ENCODE measurements at places on chromosomes 6 and 20. TPM values are rescaled to one million over a fixed set of nuclear protein-coding genes. Genes with fewer than 3 reads are reported as not detected.

GSTA1 gene
- not detected for total RNA-seq

TRERF1 gene
- total RNA-seq: 6.9 TPM

AIF1 gene
- total RNA-seq: 157 TPM

DNA sequence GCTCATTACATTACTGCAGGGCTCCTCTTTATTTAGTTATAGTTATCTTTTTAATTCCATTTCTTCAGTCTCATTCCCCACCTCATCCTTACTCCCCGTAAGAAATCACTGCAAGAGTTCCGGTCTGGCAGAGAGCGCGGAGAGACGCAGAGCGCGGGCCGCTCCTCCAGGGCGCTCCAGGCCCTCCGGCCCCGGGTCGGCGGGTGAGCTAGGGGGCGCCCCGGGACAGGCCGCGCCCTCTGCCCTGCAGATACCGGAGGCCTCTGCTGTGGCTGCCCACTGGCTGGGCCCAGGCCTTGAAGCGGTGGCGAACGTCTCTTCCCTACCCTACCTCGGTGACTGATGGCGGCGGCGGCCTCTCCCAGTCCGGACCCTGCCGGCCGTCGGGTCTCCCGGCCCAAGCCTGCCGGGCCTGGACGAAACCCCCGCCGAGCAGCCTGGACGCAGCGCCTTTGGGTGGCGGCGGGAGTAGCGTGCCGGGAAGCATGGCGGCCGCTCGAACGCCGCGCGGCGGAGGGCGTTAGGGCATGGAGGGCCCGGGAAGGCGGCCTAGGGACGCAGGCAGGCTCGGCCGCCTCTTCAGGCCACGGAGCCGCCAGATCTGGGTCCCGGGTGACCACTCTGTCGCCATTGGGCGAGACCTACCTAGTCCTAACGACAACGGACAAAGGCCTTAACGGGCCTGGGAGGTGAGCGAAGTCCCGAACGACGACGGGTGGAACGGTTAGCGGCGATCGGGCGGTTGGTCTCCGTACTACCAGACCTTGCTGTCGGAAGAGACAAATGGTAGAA is 16.4 kb upstream of the HMGN4 start:
- peaks cover 4% of the 10 kb centered on the region for H3K27me3 ChIP-seq
- H3K36me3 ChIP-seq: peaks cover 6% of the 10 kb centered on the region
- peak; percentile 79 for DNase-seq
- H3K4me1 ChIP-seq: peaks cover 35% of the 10 kb centered on the region
- peak overlapping the region; percentile 83 for H3K4me3 ChIP-seq

DNA sequence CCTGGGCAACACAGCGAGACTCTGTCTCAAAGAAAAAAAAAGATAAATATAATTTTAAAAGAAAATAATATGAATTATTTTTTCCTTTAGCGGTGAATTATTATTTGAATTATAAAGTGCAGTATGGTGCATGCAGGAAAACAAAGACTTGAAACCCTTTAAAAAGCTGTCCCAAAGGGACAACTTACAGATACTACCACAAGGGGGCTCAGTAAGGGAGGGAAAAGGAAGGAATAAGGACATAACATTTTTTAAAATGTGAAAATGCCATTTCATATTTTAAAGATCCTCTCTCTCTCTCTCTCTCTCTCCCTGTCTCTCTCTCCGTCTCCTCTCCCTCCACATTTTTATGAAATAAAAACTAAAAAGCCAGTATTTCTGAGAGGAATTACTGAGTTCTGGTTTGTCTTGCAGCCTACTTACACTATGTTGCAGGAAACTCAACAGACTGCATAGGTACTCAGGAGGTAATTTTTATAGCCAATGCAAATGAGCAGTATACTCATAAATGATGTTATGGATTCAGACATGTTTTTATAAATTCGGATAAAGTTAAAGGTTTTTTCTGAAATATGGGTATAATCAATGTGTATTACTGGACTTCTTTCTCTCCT is 455.0 kb upstream of the GJE1 start:
- H3K27ac ChIP-seq: no peak overlapping the region
- no peaks in the 10 kb centered on the region for H3K36me3 ChIP-seq
- H3K4me3 ChIP-seq: no peak overlapping the region
- no peak for DNase-seq

DNA sequence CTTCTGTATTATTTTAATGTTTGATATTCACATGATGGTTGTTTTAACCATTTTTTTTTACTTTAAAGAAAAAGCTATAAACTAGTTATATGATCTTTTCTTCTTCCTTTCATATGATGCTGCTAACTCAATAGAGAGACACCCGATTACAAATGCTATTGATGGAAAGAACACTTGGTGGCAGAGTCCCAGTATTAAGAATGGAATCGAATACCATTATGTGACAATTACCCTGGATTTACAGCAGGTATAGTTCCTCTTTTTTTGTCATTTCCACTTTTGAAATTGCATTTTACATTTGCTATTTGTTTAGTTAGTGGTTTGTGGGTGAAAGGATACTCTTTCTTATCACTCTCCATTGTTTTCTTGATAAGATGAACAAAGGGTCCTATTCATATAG is 176.7 kb downstream of the LAMA2 start:
- no peak for DNase-seq
- no peaks in the 10 kb centered on the region for H3K36me3 ChIP-seq
- no peaks in the 10 kb centered on the region for H3K4me1 ChIP-seq

GRCh38 chr6:127279815-127280214 is 13.2 kb downstream of the RNF146 start:
- H3K27me3 ChIP-seq: no peaks in the 10 kb centered on the region
- no peak overlapping the region for H3K4me3 ChIP-seq
- H3K27ac ChIP-seq: no peak overlapping the region
- H3K4me1 ChIP-seq: peaks cover 11% of the 10 kb centered on the region
- peaks cover 22% of the 10 kb centered on the region for H3K36me3 ChIP-seq
- no peak for DNase-seq

DNA sequence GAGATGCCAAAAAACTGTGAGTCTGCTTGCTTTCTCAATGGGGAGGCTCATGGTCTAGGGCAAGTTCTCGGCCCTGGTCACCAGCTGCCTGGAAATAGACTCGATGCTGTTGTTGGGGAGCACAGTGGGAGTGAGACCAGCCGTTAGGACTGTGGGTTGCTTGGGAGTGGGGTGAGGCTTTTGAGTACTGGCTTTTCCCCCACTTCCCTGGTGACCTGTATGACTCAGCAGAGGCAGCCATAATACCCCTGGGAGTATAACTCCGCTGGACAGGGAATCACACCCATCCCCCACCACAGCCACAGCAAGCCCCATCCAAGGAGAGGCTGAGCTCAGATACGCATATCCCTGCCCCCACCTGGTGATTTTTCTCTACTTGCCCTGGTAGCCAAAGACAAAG is 48.9 kb upstream of the OGFRL1 start:
- no peaks in the 10 kb centered on the region for H3K4me1 ChIP-seq
- peaks cover 5% of the 10 kb centered on the region for H3K27me3 ChIP-seq
- H3K36me3 ChIP-seq: no peaks in the 10 kb centered on the region
- no peak overlapping the region for H3K27ac ChIP-seq
- H3K4me3 ChIP-seq: no peak overlapping the region

Data from activated naive CD8-positive, alpha-beta T cell treated with anti-CD3 and anti-CD28 coated beads for 36 hours (primary cell).